ENCODE measurements at places on chromosomes 11 and 22.

DNA sequence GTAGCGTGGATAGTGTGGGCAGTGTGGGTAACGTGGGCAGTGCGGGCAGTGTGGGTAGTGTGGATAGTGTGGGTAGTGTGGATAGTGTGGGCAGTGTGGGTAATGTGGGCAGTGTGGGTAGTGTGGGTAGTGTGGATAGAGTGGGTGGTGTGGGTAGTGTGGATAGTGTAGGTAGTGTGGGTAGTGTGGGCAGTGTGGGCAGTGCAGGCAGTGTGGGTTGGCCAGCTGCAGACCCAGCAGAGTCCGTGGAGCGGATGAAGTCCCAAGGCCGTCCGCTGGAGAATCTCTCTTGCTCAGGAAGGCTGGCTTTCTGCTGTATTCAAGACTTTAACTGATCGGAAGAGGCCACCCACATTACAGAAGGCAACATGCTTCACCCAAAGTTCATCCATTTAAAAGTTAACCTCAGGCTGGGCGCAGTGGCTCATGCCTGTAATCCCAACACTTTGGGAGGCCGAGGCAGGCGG, 26.1 kb upstream of the KRTAP5-6 start:
- H3K27ac ChIP-seq, result no peak overlapping the region
- peaks cover 7% of the 10 kb centered on the region for H3K27me3 ChIP-seq
- no peaks in the 10 kb centered on the region for H3K36me3 ChIP-seq
- H3K4me3 ChIP-seq, result no peak overlapping the region
- peaks cover 8% of the 10 kb centered on the region for H3K4me1 ChIP-seq
- no peak for DNase-seq

GRCh38 chr22:27783436-27784119, 18.0 kb downstream of the MN1 start:
- peaks cover 2% of the 10 kb centered on the region for H3K4me1 ChIP-seq
- no peak overlapping the region for H3K4me3 ChIP-seq
- no peak for DNase-seq
- H3K27ac ChIP-seq, result peak overlapping the region; percentile 53
- H3K27me3 ChIP-seq, result peaks cover 5% of the 10 kb centered on the region
- peaks cover 3% of the 10 kb centered on the region for H3K36me3 ChIP-seq

GRCh38 chr11:44960200-44960845, 9.6 kb upstream of the TP53I11 start:
- DNase-seq, result no peak
- no peaks in the 10 kb centered on the region for H3K27me3 ChIP-seq
- peaks cover 54% of the 10 kb centered on the region for H3K4me1 ChIP-seq
- no peak overlapping the region for H3K27ac ChIP-seq
- H3K4me3 ChIP-seq, result no peak overlapping the region
- H3K36me3 ChIP-seq, result no peaks in the 10 kb centered on the region

GRCh38 chr22:34437140-34437539, 516.9 kb upstream of the LARGE1 start:
- H3K4me3 ChIP-seq, result no peak overlapping the region
- no peak for DNase-seq
- H3K36me3 ChIP-seq, result no peaks in the 10 kb centered on the region
- H3K27me3 ChIP-seq, result no peaks in the 10 kb centered on the region

GRCh38 chr11:34305193-34305592, 52.6 kb downstream of the ABTB2 start:
- no peaks in the 10 kb centered on the region for H3K4me1 ChIP-seq
- no peak overlapping the region for H3K27ac ChIP-seq
- H3K27me3 ChIP-seq, result no peaks in the 10 kb centered on the region
- no peak for DNase-seq

GRCh38 chr22:18947905-18948304, 11.8 kb upstream of the PRODH start:
- no peak for DNase-seq
- H3K36me3 ChIP-seq, result no peaks in the 10 kb centered on the region
- H3K27me3 ChIP-seq, result no peaks in the 10 kb centered on the region
- H3K4me1 ChIP-seq, result no peaks in the 10 kb centered on the region
- no peak overlapping the region for H3K4me3 ChIP-seq

- no peak overlapping the region for H3K4me3 ChIP-seq
- peaks cover 26% of the 10 kb centered on the region for H3K4me1 ChIP-seq
- H3K36me3 ChIP-seq, result no peaks in the 10 kb centered on the region
- H3K27ac ChIP-seq, result no peak overlapping the region
Measured at GRCh38 chr11:7077101-7077500, 11.7 kb upstream of the RBMXL2 start.

Data from large intestine (tissue), 12 donors.